ENCODE measurements at places on chromosomes 5 and 9.
A peak's percentile ranks its signal among the peaks of the same experiment; 100 is the strongest.

DNA sequence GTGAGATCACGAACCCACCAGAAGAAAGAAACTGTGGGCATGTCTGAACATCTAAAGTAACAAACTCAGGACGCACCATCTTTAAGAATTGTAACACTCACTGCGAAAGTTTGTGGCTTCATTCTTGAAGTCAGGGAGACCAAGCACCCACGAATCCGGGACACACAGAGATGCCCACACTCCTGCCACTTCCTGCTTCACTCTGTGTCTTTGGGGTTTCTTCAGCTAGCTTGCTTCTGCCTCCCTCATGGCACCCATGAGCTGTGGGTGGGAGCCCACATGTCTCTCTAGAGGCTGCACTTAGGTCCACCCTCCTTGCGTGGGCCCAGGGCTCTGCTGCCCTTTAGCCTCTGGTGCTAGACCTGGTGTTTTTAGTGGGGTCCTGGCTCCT, 61.2 kb upstream of the CNOT6 start:
- DNase-seq = no peak

- no peak for DNase-seq
These were observed 34.3 kb downstream of the CENPP start for GRCh38 chr9:92360083-92360482.

- DNase-seq = no peak
These were observed 9.6 kb downstream of the PSIP1 start for GRCh38 chr9:15501179-15501578.

DNA sequence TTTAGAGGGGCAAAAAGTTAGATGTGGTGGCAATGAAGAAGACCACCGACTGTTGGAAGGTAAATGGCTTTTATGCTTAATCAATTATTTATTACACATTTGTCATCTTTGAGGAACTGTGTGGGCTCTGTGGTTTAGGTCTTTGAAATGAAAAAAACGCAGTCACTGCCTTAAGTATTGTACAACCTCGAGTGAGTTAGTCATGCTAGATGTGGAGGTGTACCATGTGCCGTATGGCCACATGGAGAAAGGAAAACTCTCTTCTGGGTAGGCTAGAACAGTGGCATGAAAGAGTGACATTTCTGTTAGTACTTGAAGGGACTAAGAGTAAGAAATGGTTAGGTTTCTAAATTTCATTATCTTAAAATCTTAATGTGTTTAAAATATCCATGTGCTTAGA, 166.1 kb downstream of the HACD4 start:
- DNase-seq = no peak

DNA sequence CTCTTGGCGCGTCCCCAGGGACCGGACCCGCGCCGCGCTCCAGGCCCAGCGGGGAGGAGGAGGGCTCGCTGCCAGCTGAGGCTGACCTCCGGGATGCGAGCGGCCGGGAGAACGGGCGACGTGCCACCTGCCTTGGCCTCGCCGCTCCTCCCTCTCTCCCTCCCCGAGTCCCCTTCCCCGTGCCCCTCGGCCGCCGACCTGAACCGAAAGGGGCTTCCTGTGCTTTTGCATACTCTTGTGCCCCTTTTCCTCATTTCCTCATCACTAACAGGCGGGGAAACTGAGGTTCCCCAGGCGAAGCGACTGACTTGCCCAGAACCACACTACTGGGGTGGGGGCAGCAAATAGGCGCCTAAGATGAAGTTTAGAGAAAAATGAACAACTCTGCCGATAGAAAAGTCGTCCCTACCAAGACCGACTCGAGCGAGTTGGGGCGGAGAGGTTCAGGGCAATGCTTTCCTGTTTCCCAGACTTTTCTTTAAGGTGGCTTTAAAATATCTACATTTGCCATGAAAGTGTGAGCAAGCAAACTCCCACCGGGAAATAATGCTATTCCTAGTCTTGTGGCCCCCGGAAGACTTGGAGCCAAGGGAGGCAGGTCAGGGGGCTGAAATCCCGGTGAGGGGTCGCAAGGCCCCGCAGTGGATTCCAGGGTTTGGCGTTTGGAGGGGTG, 580 bp upstream of the DUSP1 start:
- DNase-seq = peak; percentile 70

- DNase-seq = no peak
These were observed 113.0 kb downstream of the FAM170A start for GRCh38 chr5:119742311-119742710.

DNA sequence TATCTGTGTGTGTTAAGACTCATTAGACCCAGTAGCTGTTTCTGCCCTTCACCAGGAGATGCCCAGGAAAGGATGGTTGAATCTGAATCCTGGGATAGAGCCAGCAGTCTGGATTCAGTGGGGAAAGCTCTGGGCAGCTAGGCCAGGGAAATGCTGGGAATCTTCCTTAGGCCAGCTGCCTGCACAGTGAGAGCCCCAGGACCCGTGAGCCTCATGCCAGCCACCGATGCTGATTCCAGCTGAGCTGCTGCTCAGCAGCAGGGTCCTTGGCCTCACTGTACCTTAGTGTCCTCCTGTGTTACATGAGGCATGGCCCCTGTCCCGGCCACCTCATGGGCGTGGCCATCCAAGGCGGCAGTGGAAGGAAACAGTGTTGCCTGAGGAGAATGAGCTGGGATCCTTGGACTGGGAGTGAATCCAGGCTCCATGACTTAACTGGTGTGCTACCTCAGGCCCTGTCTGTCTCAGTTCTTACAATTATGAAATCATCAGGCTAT, 87.1 kb downstream of the AMBP start:
- DNase-seq = peak; percentile 64

DNA sequence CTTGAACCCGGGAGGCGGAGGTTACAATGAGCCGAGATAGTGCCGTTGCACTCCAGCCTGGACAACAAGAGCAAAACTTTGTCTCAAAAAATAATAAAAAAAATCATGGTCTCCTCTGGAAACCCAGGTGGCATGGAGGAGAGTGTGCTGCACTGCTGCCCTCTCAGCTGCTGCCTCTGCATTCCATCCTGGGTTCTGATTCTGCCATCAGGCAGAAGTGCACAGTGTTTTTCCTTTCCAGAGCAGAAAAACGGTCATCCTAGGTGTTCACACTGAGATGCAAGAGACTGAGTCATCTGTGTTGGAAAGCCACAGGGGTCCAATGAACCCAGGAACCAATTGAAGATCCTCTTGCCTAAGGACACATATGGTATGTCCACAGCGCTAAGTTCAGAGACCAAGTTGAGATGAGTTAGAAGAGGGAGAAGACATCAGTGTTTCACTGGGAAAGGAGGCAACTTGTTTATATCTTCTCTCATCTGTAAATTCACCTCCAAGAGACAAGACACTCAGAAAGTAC, 88.8 kb upstream of the DMRT1 start:
- DNase-seq = no peak

GRCh38 chr9:11946531-11946930, 746.7 kb upstream of the TYRP1 start:
- DNase-seq = peak; percentile 83

Measured in fibroblast of the aortic adventitia (primary cell).